ENCODE measurements at places on chromosomes 3 and 15.

DNA sequence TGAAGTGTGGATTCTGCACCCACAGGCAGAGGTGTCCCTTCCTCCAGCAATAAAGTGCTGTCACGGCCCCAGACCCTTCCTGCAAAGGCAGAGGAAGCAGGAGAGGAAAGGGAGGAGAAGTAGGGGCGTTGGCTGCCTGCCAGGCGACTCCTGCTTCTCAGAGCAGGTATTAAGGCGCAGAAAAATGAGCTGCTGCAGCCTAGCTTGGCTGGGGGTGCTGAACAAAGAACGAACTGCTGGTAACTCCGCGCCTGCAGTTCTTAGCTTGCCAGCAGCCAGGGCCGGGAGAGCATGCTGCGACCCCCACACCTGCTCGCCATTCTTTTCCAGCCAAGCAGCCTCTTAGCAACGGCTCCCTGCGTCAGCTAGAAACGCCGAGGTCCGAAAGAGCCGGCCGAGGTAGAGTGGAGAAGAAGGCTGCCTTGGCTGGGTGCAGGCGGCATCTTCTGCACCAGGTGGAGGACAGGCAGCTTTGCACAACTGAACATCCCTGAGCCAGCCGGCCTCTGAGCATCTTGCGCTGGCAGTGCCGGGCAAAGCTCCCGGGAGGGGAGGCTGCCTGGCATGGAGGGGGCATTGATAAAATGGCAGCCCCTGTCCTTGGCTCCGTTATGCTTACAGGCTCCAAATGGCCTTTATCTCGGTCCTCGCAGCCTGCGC lies 296.0 kb downstream of the MEX3B start:
- no peak for DNase-seq

DNA sequence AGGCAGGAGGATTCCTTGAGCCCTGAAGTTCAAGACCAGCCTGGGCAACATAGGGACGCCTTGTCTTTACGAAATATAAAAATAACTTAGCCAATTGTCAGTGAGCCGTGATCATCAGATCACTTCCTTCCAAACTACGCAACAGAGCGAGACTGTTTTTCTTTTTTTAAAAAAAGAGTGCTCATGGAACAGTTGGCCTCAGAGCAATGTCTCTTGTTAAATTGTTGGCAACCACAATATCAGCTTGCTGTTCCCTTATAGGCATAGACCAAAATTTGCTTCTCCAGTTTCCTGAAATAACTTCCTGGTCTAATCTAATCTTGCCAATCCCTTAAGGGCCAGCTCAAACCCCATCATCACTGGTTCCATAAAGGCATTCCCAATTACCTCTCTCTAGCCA lies 93.3 kb upstream of the SLC4A7 start:
- DNase-seq, result no peak

DNA sequence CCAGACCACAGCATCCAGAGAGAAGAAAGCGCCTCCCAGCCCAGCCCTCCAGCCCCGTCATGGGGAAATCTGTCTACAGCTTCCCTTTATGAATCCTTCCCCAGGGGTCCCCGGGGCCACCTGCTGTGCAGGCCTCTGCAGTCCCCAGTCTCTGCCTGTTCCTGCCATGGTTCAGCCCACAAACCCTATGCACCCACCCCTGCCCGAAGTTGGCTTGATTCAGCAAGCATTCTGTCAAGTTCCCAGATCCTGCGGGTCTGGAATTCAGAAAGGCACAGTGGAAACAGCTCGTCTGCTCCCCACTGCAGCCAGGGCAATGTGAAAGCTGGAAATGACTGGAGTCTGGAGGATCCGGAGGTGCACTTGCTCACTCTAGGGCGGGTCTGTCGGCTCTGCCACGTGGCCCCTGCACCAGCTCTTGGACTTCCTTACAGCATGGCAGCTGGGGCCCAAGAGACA lies 2.9 kb upstream of the OCA2 start:
- DNase-seq, result no peak

GRCh38 chr3:33658991-33659848 lies 58.8 kb downstream of the CLASP2 start:
- DNase-seq, result peak; percentile 65

- no peak for DNase-seq
Measured at GRCh38 chr3:165984589-165984988, 147.4 kb upstream of the BCHE start.

Data from neuronal stem cell (in vitro differentiated cells).